ENCODE measurements at places on chromosomes 5 and 9. TPM values are rescaled to one million over a fixed set of nuclear protein-coding genes. Genes with fewer than 3 reads are reported as not detected.

DNA sequence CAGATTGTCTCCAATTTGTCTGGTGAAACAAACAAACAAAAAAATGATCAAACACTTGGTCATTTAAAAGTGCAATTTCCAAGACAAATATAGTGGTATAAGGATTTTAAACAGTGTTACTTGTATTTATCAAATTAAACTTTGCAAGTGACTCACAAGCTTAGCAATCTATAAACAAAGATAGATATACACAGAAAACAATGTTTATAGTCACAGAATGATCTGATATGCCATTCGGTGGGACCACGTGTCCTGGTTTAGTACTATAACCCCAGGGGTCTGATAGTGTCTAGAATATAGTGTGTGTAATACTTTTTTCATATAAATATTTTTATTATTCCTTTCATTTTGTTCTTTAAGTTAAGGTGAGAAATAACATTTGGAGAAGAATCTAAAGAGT is 91.3 kb downstream of the DPYSL3 start:
- no peak for DNase-seq

GRCh38 chr5:160298189-160298588 is 14.2 kb downstream of the CCNJL start:
- DNase-seq: no peak

GRCh38 chr5:81898403-81898802 is 73.4 kb upstream of the ATG10 start:
- no peak for DNase-seq

SAPCD2 gene
- 10.3 TPM for total RNA-seq

KIF4B gene
- total RNA-seq: not detected

STK32A gene
- total RNA-seq: 0.06 TPM

GRCh38 chr5:143102411-143102810 is 301.1 kb downstream of the NR3C1 start:
- DNase-seq: no peak

DNA sequence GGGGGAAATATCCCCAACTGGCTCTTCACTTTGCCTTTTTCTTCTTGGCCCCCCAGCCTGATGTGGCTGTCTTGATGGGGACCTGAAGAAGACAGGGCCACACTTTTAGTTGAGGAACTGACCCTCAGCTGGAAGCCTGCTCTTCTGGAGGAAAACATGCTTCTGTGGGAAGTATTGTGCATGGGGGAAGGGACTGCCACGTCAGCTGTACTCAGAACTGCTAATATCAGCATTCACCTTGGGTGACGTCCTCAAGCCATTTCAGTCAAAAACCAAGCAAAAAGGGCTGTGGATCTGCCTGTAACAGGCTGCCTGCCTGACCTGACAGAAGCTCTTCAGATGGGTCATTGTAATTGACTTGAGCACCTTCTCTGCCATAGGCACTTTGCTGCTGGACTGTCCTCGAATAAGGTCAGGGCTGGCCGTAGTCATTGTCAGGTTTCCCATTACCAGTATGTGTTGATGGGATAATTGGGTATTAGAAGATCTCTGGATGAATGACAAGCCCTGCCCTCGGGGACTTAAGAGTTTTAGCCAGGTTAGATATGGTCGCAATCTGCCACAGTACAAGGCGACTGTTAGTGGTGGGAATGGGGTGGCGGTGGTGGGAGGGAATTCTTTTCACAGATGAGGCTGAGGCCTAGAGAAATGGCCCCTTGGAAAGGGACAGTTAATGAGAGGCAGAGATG is 10.4 kb downstream of the RAI14 start:
- no peak for DNase-seq

DNA sequence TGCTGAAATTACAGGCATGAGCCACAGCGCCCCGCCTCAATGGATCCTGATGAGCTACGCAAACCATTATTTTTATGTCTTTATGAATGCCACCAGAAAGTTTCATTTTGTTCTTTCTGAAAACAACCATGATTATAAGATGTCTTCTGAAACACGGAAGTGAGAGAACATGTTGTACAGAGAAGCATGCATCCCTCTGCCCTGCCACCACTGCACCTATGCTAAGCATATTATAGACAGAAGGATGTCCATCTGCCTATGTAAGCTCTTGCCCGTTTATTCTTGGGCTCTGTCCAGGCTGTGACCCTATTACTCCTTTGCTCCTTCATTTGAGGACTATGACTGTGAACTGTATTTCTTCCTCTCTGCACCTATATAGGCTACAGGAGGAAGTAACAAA is 74.3 kb downstream of the GRAMD2B start:
- DNase-seq: no peak
